ENCODE measurements at places on chromosomes 12 and 14. TPM values are rescaled to one million over a fixed set of nuclear protein-coding genes. Genes with fewer than 3 reads are reported as not detected.

BEGAIN gene
- 0.46 TPM for total RNA-seq

TMEM119 gene
- not detected for total RNA-seq

DNAI7 gene
- total RNA-seq: not detected

SLC38A6 gene
- 24.6 TPM for total RNA-seq

- DNase-seq: no peak
- H3K27me3 ChIP-seq: no peaks in the 10 kb centered on the region
- H3K4me1 ChIP-seq: no peaks in the 10 kb centered on the region
- H3K4me3 ChIP-seq: no peak overlapping the region
These were observed 126.3 kb downstream of the MGST1 start for GRCh38 chr12:16473610-16474326.

GRCh38 chr12:80154261-80154660 is 54.9 kb downstream of the OTOGL start:
- no peak overlapping the region for H3K4me3 ChIP-seq
- no peak for DNase-seq
- peaks cover 2% of the 10 kb centered on the region for H3K27me3 ChIP-seq
- H3K36me3 ChIP-seq: no peaks in the 10 kb centered on the region
- H3K27ac ChIP-seq: no peak overlapping the region
- no peaks in the 10 kb centered on the region for H3K4me1 ChIP-seq

GRCh38 chr14:75837151-75837787 is 144.5 kb downstream of the TGFB3 start:
- no peaks in the 10 kb centered on the region for H3K27me3 ChIP-seq
- peaks cover 4% of the 10 kb centered on the region for H3K36me3 ChIP-seq
- H3K27ac ChIP-seq: no peak overlapping the region
- H3K4me3 ChIP-seq: no peak overlapping the region

GRCh38 chr14:30179381-30180130 is 251.9 kb upstream of the PRKD1 start:
- H3K36me3 ChIP-seq: no peaks in the 10 kb centered on the region
- no peak overlapping the region for H3K4me3 ChIP-seq
- H3K4me1 ChIP-seq: no peaks in the 10 kb centered on the region
- no peaks in the 10 kb centered on the region for H3K27me3 ChIP-seq
- no peak for DNase-seq

- DNase-seq: peak; percentile 18
- H3K36me3 ChIP-seq: no peaks in the 10 kb centered on the region
- H3K27ac ChIP-seq: no peak overlapping the region
- no peaks in the 10 kb centered on the region for H3K27me3 ChIP-seq
- H3K4me1 ChIP-seq: no peaks in the 10 kb centered on the region
These were observed 38.5 kb downstream of the GNPTAB start for GRCh38 chr12:101792046-101792931.

DNA sequence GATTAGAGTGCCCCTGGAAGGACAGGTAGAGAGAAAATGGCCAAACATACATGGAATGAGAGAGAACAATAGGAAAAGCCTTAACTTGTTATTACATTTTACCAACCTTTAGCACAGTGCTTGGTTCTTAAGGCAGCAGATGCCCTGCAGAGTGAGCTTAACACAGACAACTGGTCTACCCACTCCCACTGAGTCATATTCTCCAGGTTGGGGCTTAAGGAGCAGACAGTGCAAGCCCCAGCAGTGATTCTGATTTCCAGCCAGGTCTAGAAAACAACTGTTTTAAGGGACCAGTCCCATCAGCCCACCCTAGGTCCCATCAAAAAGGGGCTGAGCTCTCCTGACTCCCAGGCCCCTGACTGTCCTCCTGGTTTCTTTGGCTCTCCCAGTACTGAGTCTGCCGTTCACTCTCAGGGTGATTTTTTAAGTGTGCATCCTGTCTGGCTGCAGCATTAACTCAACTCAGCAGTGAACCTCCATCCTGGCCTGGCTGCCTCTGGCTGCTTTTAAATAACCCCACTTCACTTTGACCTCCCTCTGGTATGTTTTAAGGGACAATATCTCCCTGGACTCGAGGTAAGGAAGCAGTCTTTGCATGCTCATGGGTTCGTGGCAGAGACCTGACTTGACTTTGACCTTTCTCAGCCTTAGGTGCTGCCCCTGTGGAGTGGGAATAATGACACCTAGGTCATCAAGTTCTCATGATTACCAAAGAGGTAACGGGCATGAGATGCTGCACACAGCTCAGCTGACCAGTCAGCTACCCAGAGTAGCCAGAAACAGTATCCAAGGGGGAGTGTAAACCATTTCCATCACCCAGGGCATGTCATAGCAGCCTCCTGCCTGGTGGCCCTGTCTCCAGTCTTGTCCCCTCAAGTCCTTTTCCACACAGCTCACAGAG is 210.7 kb upstream of the PWP1 start:
- no peak overlapping the region for H3K4me3 ChIP-seq
- no peaks in the 10 kb centered on the region for H3K4me1 ChIP-seq
- no peak overlapping the region for H3K27ac ChIP-seq
- H3K36me3 ChIP-seq: no peaks in the 10 kb centered on the region
- no peak for DNase-seq

GRCh38 chr14:68616221-68616902 is 176.5 kb downstream of the ZFP36L1 start:
- H3K27ac ChIP-seq: no peak overlapping the region
- DNase-seq: peak; percentile 34
- H3K4me1 ChIP-seq: no peaks in the 10 kb centered on the region
- H3K4me3 ChIP-seq: no peak overlapping the region
- no peaks in the 10 kb centered on the region for H3K36me3 ChIP-seq
- H3K27me3 ChIP-seq: no peaks in the 10 kb centered on the region

DNA sequence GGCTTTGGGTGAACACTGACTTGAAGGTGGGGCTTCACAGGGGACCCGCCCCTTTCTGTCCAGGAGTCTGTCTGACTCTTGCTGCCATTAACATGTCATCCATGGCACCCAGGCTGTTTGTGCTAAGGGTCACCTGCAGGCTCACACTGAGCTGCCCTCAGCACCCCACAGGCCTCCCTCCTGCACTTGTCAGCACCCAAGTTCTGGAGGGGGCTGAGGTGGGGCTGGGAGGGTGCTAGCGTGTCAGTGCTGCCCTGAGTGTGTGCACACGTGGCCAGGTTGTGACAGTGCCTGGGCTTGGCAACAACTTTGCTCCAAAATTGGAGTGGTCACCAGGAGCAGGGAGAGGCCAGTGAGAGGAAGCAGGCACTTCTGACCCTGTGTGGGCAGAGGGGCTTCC is 963.2 kb downstream of the TRHDE start:
- no peak overlapping the region for H3K27ac ChIP-seq
- H3K4me3 ChIP-seq: no peak overlapping the region

GRCh38 chr14:104443391-104444158 is 136.0 kb upstream of the C14orf180 start:
- H3K27ac ChIP-seq: no peak overlapping the region
- H3K4me1 ChIP-seq: no peaks in the 10 kb centered on the region
- H3K36me3 ChIP-seq: no peaks in the 10 kb centered on the region
- no peak for DNase-seq
- no peak overlapping the region for H3K4me3 ChIP-seq

DNA sequence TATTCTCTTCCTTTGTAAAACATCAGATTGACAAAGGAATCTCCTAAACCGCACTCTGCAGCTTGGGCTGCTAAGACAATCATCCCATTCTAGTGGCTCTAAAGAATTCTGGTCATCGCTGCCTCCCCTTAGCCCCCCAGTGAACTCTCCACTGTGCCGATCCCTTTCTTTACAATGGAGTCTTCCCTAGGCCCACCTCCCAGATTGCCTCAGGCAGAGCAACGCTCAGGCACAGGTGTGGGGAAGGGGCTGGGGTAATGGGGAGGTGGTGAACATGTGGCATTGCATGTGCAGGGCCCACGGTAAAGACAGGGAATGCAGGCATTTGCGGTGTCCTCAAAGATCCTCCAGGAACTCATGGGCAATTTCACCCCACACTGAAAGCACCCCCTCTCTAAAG is 86.3 kb downstream of the PLEKHG3 start:
- peaks cover 13% of the 10 kb centered on the region for H3K4me1 ChIP-seq
- H3K4me3 ChIP-seq: no peak overlapping the region
- no peak overlapping the region for H3K27ac ChIP-seq
- no peak for DNase-seq
- H3K27me3 ChIP-seq: no peaks in the 10 kb centered on the region

Measured in endothelial cell of umbilical vein (primary cell).